ENCODE measurements at places on chromosomes 5 and 9.

DNA sequence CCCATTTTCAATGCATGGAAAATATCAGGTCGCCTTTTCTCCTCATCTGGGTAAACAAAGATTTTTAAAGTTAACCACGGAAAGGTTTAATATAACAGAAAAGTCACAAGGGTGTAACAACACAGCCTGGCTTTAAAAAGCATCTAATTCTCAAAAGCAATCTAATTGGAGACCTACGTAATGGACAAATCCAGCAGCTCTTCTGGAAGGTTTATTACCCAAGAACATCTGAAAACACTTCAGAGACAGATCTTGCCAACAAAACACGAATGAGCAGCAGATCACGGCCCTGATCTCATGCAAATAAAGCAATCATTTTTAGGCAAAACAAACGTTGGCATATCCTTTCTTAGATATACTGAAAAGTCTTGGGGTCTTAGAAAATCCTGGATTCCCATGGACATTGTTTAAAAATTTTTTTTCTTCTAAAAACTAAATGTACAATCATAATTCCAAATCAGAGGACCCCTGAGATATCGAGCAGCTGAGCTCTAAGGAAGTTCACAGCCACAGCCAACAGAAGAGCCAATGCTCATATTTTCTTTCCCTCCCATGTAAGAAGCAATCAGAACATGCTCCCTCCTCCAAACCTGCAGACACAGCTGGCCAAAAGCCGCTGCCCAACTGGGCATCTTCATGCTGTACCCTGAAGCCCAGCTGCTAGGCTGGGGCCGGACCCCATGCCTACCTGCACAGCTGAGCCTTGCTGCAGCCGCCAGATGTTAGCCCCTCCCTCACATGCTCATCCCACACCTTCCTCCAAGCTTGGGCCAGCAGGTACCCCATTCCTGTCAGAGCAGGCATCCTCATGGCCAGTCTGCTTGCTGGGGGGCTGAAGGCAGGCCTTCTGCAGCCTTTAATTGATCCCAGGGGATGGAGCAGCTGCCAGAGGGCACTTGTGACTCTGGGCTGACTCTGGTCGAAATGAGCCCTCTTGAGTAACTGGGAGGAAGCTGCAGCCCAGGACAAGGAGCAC, 11.2 kb downstream of the ANKS6 start:
- DNase-seq, result no peak

DNA sequence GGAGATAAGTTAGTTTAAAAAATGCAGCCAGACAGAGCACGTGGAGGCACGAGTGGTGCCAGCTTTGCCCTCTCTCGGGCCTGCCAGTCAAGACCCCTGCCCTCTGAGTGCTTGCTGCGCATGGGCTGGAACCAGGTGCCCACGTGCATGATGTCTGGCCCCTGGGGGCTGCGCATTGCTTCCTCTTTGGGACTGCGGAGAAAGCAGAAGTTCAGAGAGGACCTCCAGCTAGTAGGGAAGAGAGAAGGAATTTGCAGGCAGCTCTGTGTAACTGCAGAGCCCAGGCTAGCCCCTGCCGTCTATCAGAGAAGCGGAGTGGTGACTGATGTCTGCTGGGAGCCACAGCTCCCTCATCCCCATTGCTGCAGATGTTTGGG, 9.7 kb upstream of the RNU6ATAC start:
- DNase-seq, result no peak

- DNase-seq, result no peak
These were observed 29.8 kb upstream of the TMEM161B start for GRCh38 chr5:88298425-88298824.

DNA sequence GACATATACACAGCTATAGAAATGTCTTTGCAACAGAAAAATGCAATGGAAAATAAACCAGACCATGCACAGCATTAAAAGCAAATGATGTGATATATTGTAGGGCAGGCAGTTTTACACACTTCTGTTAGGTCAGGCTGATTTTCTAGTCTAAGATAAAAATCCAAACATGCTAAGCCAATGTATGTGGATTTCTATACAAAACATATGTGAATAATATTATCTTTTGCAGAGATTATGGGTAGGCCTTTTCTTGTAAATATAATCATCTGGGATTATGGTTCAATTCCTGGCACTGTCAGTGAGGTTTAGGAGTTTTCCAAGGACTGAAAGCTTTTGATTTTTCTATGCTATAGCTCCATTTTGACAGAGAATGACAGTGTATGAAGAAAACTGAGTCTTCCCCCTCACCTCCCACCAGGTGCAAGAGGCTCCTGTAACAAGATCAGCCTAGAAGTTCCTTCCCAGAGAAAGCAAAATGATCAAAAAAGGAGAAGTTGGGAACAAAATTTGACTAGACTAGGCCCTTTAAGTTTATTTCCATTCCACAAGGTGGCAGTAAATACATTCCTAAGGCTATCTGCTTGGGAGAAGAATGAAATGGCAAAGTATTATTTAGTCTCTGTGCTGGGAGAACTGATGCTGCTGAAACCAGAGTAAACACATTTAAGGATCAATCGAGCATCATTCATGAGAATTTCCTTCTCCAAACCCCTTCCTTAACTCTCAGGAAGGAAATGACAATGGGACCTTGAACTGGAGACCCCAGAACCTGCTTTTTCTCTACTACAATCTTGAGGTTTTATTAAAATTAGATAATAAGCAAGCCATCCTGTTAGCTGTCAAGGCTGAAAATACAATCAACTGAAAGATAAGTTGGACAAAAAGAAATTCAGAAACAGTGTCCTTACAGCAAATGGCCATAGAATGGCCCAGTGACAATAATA, 133.0 kb upstream of the TUT7 start:
- no peak for DNase-seq

DNA sequence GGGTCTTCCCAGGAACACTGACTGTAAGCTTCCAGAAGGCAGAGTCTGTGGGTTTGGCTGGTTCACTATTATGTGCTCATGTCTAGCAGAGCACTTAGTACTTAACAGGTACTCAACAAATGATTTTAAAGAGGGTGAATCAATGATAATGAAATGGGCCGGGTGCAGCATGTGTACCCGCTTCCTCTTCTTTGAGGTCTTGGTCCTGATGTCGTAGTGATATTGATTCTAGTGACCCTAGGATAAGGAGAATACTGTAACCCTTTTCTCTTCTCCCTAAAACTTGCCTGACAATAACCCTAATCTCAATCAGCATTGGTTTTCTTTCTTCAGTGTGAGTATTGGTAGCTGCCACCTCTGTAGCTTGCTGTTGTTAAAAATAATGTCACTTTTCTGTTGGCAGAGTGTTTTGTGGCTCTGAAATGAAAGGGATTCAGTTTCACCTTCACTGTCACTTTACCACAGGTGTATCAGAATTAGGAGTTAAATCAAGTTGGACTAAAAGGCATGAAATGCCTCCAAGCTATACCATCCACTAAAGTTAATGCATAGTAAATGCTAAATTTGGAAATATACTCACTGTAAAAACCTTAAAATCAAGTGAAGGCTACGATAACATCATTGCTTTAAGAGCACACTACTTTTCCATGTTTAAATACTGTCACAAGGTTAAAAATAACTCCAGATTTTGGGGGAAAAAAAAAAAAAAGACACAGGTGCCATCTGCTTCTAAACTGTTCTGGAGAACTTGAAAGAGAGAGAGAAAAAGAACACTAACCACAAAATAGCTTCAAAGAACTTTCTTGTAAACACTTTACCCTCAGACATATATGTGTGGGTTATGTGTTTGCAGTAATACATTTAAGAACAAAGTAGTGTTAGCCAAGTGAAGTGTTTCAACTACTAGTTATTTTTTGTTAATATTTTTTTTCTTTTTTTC, 6.0 kb downstream of the CAMK4 start:
- DNase-seq, result no peak

DNA sequence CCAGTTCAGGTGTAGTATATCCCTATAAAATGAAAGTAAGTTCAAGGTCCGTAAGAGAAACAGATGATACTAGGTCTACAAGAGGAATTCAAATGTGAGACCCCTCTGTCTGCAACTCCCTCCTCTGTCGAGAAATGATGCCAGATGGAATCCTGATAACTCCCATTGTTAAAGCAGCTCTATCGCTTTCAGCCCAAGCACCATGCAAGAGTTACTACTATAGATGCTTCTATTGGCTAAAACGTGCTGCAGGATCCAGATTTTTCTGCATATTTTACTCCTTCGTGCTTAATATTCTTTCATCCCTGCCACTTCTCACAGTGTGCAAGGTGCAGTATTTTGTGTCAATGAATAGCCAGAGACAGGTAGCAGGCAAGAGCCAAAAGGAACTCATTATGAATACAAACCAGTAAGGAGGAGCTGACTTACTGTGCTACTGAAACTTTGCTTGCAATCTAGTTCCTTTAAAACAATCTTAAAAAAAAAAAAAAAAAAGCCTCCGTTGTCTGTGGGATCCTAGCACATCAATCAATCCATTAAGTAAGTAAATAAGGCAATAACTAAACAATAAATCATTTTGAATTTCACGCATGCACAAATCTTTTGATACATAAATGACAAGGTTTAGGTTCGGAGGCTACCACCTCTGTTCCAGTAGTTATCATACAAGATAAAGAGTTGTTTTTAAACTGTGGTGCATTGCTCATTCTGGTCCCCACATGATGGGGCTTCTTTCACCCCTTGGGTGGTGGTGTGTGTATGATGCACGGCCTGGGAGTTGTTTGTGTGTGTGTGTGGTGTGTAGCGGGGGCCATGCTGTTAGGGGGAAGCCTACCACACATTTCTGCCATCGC, 151.1 kb upstream of the MPDZ start:
- DNase-seq, result no peak

- no peak for DNase-seq
These were observed 57.7 kb downstream of the RETREG1 start for GRCh38 chr5:16558984-16559629.

DNA sequence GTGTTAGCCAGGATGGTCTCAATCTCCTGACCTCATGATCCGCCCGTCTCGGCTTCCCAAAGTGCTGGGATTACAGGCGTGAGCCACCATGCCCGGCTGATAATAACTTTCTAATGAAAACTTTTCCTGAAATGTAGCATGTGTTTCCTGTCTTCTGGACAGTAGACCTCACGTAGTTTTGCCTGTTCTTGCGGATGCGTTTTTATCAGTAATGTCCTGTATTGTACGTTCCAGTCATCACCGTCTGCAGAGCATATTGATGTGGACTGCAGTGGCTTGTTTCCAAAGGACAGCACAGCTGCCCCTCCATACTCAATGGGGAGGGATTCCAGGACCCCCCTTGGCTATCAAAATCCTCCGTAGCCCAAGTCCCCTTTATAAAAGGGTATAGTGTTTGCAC, 12.8 kb downstream of the EXOC3 start:
- no peak for DNase-seq

DNA sequence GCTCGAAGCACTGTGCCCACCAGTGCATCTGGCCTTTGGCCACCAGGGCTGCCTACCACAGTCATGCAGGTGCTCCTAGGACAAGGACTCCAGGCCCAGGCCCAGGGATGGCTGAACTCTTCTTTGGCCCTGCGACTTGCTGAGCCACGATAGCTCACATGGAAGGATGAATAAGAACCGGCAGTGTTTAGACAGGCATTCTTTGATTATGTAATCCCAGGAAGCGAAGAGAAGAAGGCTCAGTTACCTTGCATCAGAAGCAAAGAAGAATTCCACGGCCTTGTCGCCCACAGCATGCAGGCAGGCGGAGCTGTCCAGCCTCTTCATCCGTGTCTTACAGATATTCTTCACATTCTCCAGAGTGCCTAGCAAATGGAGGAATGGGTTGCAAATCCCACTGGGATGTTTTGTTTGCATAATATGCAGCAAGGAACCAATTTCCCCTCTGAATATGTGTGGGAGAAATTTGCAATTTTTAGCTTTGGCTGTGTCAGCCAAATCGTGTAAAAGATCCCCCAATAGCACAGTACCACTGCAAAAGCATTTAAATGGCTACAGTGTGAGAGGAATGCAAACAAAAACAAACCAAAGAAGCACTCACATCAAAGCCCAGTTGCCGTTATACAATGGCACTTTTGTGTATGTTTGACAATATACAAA, 29.1 kb downstream of the GFPT2 start:
- no peak for DNase-seq

DNA sequence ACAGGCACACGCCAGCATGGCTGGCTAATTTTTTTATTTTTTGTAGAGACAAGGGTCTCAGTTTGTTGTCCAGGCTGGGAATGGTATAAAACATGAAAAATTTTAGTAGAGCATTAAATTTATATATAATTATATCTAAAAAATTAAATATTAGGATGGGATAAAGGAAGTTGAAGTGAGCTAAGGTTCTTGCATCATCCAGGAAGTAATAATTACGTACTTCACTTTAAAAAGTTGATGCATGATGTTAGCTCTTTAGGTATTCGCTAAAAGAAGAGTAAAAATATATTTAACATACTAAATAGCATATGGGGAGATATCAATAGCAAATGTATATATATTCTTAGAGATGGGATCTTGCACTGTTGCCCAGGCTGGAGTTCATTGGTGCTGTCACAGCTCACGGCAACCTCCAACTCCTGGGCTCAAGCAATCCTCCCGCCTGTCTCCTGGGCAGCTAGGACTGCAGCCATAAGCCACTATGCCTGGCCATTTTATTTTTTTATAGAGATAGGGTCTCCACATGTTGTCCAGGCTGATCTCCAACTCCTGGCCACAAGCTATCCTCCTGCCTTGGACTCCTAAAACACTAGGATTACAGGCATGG, 12.3 kb downstream of the DCAF10 start:
- no peak for DNase-seq

GRCh38 chr9:136814725-136815421, 7.1 kb downstream of the RABL6 start:
- DNase-seq, result no peak

DNA sequence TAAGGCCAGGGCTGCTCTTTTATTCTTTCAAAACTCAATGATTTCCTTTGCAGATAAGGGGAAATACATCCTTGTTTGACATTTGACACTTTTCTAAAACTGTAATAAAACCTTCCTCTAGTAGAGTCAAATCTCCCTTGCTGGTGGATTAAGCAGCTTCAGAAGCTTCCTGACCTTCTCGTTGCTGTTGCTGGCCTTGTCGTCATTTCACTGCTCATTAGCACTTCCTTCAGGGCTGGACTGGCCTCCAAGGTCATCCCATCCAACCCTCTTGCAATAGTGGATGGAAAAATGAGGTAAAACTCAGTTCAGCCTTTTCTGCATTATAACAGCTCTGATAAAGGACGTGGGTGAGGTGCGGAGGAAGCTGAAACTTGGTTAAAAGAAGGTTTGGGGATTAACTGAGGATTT, 1.1 kb upstream of the ADAMTSL1 start:
- DNase-seq, result no peak

- no peak for DNase-seq
These were observed 64.2 kb downstream of the MYO10 start for GRCh38 chr5:16871746-16872339.

GRCh38 chr9:120447959-120448500, 131.9 kb downstream of the CDK5RAP2 start:
- DNase-seq, result no peak

GRCh38 chr5:65475336-65475735, 6.4 kb downstream of the ADAMTS6 start:
- DNase-seq, result no peak

GRCh38 chr5:36908544-36909260, 32.1 kb downstream of the NIPBL start:
- no peak for DNase-seq

GRCh38 chr5:7578071-7578470, 182.1 kb downstream of the ADCY2 start:
- no peak for DNase-seq

All from stimulated activated CD8-positive, alpha-beta memory T cell treated with anti-CD3 and anti-CD28 coated beads, Interleukin-7, amount 100 ng/mL, for 1 hour (primary cell).